ENCODE measurements at places on chromosomes 4 and X.
A peak's percentile ranks its signal among the peaks of the same experiment; 100 is the strongest.

- DNase-seq: no peak
Measured at GRCh38 chr4:184955116-184955515, 63.2 kb upstream of the HELT start.

GRCh38 chr4:1794809-1795298, 1.8 kb downstream of the FGFR3 start:
- no peak for DNase-seq

- no peak for DNase-seq
Measured at GRCh38 chr4:175947117-175947722, 118.4 kb upstream of the WDR17 start.

GRCh38 chrX:72021975-72022374, 109.7 kb downstream of the RTL5 start:
- DNase-seq: no peak

GRCh38 chrX:10189317-10190268, 32.8 kb downstream of the CLCN4 start:
- peak; percentile 68 for DNase-seq

DNA sequence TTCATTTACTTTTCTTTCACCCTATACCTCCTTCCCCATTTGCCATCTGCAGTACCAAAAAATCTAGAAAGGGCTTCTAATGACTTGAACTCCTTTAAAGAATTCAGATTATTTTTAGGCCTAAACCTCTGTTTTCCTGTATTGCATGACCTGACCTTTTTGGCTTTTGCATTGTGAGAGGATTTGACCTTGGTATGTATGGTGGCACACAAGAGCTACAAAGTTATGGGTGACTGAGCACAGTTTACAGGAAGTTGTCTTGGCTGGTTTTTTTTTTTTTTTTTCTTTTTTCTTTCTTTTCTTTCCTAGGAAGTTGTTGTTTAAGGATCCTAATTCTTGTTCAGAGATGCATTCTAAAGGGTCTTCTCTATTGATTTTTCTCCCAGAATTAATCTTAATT, 32.0 kb upstream of the MTMR8 start:
- no peak for DNase-seq

- DNase-seq: no peak
Measured at GRCh38 chrX:134718966-134719317, 60.7 kb upstream of the PLAC1 start.

GRCh38 chr4:7803992-7804755, 135.5 kb downstream of the AFAP1 start:
- DNase-seq: peak; percentile 83

GRCh38 chr4:113384600-113384999, 335.1 kb downstream of the ANK2 start:
- DNase-seq: no peak

- DNase-seq: no peak
Measured at GRCh38 chr4:89639395-89639794, 197.6 kb downstream of the SNCA start.

GRCh38 chr4:159070742-159071141, 32.1 kb upstream of the RAPGEF2 start:
- DNase-seq: no peak

GRCh38 chr4:128907981-128908380, 98.5 kb downstream of the JADE1 start:
- no peak for DNase-seq

DNA sequence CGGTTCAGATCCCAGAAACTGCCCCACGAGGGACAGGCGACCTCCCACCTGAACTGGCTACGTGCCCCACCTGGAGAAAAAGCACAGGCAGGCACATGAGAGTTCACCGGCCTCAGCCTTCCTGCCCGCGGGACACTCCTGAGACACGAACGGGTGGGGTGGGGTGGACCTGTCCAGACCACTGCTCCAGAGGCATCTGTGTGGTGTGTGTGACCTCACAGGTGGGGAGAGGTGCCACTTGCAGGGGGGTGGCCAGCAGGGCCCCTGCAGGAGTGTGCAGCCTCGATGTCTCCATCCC, 18.5 kb downstream of the NELFA start:
- no peak for DNase-seq

GRCh38 chr4:60744767-60745166, 455.4 kb upstream of the ADGRL3 start:
- no peak for DNase-seq

- DNase-seq: no peak
Measured at GRCh38 chr4:148006001-148006400, 274.1 kb downstream of the ARHGAP10 start.

DNA sequence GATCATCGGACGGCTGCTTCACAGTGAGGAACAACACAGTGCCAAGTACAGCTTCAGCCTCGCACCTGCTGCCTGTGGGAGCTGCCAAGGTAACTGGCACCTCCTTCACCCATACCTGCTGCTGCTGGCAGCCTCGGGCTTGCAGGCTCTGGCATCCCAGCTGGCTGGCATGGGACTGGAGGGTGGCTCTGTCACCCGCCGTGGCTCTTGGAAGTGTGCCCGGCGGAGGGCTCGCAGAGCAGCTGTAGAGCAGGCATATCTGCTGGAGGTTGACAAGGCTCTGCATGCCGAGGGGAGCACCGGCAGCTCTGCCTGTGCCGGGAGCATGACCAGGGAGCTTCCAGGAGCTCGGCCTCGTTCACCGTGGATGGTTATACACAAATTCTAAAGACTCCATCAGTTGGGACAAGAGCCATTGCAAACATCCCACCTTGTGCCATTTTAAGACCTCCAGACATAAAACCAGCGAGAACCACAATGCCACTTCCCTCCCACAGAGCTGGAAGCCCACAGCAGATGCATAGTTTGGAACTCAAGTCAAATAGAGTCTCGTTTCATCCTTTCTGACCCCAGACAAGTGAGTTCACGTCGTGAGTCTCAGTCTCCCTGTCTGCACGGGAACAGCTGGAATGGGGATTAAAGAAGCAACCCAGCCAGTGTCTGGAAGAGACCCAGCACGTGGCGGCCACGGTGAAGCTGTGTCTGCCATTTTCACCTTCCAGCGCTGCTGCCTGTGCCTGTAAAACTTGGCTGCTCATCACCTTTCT, 84.3 kb upstream of the PSAPL1 start:
- peak; percentile 81 for DNase-seq

GRCh38 chrX:69116077-69116476, 49.2 kb downstream of the PJA1 start:
- DNase-seq: no peak

DNA sequence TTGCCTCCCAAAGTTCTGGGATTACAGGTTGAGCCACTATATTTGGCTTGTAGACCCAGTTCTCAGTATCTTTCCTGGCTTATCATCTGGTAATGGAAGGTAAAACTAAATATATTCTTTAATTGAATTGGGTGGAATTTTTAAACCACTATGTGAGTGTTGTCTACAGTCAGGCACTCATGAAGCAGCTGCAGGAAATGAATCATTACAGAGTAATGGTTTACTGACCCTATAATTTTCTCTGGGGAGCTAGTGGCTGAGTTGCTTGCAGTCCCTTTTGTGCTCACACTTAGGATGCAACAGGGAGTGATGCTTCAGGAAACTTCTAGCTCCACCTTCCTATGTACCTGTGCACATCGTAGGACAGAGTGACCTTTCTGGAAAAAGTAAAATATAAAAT, 4.1 kb upstream of the UGT2B7 start:
- DNase-seq: no peak

- DNase-seq: no peak
Measured at GRCh38 chrX:46686003-46686645, 72.8 kb downstream of the SLC9A7 start.

DNA sequence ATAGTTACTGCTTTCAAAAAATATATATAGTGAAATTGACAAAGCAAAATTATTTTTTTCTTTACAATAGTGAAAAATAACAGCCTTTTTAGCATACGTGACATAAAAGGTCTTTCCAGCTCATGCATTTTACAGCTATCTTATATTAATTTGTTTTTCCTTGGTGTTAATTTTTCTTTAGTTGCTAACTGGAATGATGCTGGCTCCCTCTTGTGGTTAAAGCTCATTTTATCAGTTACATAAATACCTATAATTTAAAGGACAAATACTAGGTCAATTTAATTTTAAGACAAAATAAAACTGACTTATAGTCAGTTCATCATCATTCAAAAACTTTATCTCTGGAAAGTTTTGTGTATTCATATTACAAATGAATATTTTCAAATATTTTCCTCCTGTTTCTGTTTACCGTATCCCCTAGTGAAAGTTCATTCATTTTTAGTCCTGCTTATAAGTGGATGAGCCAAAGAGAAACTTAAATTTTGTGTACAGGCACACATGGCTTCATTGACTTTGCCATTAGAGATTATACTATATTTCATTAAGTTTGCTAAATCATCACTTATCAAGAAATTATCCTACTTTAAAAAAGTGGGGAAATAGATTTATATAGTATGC, 9.9 kb upstream of the ANAPC4 start:
- no peak for DNase-seq

GRCh38 chr4:154320521-154320920, 171.1 kb downstream of the DCHS2 start:
- DNase-seq: no peak

GRCh38 chrX:7542587-7543380, 300.2 kb upstream of the VCX start:
- DNase-seq: no peak

DNA sequence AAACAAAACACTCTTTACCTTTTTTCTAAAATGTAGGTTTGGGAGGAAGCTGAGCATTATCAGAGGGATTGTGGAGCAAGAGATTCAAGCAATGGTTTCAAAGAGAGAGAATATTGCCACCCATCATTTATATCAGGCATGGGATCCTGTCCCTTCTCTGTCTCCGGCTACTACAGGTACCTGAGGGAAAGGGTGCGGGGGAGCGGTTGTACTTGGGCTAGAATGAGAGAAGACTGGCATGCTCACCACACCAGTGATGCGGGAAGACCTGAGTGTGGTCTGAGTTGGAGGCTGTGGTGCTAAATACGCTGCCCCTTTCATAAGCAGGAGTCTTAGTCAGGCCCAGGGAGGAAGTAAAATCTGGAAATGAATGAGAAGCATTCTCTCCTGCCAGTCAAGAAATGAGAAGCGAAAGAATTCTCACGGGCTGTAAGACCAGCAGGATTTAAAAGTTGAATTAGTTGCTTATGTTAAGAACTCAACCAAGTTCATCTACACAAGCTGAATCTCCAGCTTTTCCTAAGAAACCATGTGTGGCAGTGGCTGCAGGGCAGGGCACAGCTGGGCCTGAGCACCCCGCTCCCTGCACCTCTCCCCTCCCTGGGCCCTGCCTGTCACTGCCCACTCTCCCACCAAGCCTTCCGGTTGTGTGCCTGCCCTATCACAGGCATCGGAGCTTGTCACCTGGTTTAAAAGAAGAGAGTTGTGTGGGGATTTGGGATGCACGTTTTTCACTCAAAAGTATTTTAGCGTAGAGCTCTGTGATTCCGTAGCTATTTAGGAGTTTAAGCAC, 24.8 kb upstream of the MSANTD1 start:
- no peak for DNase-seq

Measured in heart left ventricle (tissue), 16 donors.